Dermis lymphatic vessel endothelial cell (primary cell): ENCODE measurements at places on chromosomes 11 and 22. TPM values are rescaled to one million over a fixed set of nuclear protein-coding genes. Genes with fewer than 3 reads are reported as not detected.

GGT5 gene
- 1.8 and 8.9 TPM in 2 replicates for total RNA-seq

DGCR8 gene
- 24.4 and 26.0 TPM in 2 replicates for total RNA-seq

RAB3IL1 gene
- total RNA-seq: 6.3 and 12.2 TPM in 2 replicates

BIRC3 gene
- 1.0 and 1.3 TPM in 2 replicates for total RNA-seq

LMF2 gene
- total RNA-seq: 15.5 and 19.1 TPM in 2 replicates

APOL5 gene
- not detected in 2 replicates for total RNA-seq

SCN4B gene
- under 0.01 and 0.11 TPM in 2 replicates for total RNA-seq

OR8G5 gene
- not detected in 2 replicates for total RNA-seq

FGF3 gene
- not detected in 2 replicates for total RNA-seq

FXYD2 gene
- total RNA-seq: 0.98 and 1.2 TPM in 2 replicates

CCDC90B gene
- 53.2 and 62.4 TPM in 2 replicates for total RNA-seq

PKDREJ gene
- under 0.01 TPM in 1 of 2 replicates, not detected in the other for total RNA-seq

PUS3 gene
- total RNA-seq: 7.4 and 13.1 TPM in 2 replicates

SCGB2A2 gene
- total RNA-seq: not detected in 2 replicates

CD248 gene
- 0.09 and 0.43 TPM in 2 replicates for total RNA-seq

YPEL4 gene
- 0.09 and 0.11 TPM in 2 replicates for total RNA-seq

TUBA8 gene
- 0.26 and 0.33 TPM in 2 replicates for total RNA-seq

FERMT3 gene
- 7.2 and 9.3 TPM in 2 replicates for total RNA-seq

CNGA4 gene
- total RNA-seq: under 0.01 TPM in 1 of 2 replicates, not detected in the other
